Activated gamma-delta T cell treated with Interleukin-2 at 50 U/mL for 16 hours (primary cell): ENCODE measurements at places on chromosomes 2 and 18.

GRCh38 chr2:54444503-54444902 lies 11.6 kb upstream of the SPTBN1 start:
- no peak for DNase-seq

GRCh38 chr18:63970809-63971205 lies 926 bp downstream of the SERPINB8 start:
- DNase-seq: no peak

DNA sequence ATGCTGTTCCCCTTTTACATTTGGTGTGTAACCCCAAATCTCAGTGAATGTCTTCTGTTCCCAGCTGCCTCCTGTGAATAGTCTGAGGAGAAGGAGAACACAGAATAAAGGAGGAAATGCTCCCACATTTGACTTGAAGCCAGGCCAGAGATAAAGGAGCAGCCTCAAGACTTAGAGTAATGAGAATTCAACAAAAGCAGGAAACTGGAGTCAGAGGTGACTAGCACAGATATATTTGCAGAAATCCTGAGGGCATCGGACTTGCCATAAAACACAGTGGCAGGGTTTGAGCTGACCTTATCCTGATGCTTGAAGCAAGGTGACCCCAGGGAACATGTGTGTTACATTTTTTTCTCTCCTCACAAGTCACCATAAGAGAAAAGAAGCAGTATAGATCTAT lies 291.4 kb upstream of the RND3 start:
- DNase-seq: no peak

- DNase-seq: no peak
Measured at GRCh38 chr2:14567561-14567960, 65.0 kb upstream of the LRATD1 start.

GRCh38 chr2:236873636-236874035 lies 212.1 kb upstream of the COPS8 start:
- DNase-seq: no peak

GRCh38 chr2:219569635-219570034 lies 1.7 kb downstream of the OBSL1 start:
- no peak for DNase-seq

DNA sequence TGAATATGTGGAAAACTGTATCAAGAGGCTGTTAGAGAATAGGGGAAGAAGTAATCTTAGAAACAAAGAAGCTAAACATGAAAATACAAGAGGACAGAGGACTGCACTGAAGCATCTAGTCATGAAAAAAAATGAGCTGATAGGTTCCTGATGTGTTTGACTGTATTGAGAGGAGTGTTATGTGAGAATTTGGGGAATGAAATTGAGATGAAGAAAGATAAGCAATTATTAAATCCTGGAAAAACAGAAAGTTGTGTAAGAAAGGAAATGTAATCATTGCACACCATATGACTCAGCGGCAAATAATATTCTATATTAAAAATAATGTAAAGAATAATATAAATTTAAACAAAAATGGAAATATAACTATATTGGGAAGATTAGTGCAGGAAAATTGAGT lies 71.2 kb downstream of the SEMA4F start:
- no peak for DNase-seq

DNA sequence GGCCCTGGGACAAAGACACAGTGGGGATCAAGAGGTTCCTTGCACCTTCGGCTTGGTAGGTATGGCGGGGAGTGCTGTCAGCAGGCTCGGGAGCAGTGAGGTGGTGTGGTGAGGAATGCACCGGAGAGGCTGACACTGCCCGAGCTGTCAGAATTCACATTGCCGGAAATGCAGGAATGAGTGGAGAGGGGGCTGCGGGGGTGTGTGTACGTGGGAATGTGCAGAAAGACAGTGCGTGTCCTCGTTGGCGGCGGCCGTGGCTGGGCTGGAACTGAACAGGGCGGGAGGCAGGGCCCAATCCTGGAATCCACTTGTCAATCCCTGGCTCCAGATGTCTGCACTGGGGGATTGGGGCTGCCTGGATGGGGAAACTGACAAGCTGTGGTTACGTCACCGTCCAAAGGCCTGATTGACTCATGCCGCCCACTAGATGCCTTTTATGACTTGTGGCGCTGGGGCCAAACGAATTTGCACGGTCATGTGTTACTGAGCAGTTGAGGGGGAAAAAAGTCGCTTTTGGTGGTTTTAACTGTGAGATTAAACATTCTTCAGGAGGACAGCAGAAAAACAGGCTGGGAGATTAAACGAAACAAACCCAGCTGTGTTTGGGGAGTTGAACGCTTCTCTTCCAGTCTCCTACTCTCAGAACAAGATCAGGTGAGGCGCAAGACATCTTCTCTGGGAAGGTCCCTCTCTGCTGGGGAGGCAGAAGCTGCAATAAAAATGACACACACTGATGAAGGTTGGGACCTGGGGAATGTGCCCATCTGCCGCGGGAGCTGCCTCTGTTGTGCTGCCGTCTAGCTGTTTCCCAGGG lies 189.4 kb upstream of the GLI2 start:
- no peak for DNase-seq

DNA sequence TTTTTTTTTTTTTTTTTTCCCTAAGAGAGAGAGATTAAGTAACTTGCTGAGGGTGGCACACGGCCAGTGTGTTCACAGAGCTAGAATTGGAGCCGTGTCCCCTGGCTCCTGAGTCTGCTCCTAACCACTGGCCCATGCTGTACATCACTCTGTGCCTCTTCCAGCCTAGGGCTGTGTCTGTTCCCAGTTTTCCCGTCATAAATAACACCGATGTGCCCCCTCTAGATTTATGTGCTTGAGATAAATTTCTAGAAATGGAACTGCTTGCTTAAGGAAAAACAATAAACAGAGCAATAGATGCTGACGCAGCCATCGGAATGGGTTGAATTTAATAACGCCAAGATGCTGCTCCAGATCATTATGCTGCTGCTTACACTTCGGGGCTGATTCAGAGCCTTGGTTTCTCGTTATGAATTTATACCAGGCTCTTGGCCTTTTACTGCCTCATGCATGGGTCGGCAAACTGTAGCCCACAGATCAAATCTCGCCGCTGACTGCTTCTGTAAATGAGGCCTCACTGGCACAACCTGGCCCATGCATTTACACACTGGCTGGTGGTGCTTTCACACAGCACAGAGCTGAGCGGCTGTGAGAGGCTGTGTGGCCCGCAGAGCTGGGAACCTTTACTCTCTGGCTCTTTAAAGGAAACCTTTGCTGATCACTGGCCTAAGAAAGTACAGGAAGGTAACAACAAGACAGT lies 58.1 kb downstream of the NDUFA10 start:
- no peak for DNase-seq

DNA sequence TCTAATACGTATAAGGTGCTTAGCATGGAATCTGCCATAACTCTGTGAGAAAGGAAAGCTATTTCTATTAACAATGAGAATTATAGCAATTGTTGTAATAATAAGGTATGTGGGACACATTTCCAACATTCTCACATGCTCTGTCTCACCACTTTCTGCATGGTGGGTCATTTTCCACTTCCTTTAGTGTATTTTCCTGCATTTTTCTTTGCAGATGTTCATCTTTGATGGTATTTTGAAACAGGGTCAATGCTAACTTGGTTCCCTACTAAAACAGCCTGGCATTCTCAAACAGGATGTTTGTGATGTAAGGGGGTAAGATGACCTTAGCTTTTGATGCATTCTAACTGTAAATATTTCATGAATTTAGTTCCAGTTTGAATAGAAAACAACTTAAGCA lies 54.7 kb downstream of the MYO1B start:
- no peak for DNase-seq

GRCh38 chr2:171165967-171166327 lies 5.3 kb upstream of the TLK1 start:
- DNase-seq: no peak

DNA sequence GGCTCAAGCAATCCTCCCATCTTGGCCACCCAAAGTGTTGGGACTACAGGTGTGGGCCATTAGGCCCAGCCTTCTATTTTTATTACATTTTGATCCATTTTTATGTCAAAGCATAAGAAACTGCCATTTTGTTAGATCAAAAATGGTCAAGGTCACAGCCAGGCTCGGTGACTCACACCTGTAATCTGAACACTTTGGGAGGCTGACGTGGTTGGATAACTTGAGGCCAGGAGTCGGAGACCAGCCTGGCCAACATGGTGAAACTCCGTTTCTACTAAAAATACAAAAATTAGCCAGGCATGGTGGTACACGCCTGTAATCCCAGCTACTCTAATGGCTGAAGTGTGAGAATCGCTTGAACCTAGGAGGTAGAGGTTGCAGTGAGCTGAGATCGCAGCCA lies 49.2 kb downstream of the EEF1B2 start:
- DNase-seq: no peak

GRCh38 chr2:224126440-224126839 lies 87.4 kb upstream of the SERPINE2 start:
- no peak for DNase-seq
